Forelimb muscle (tissue), 1 donor: ENCODE measurements at places on chromosomes 1 and 21. TPM values are rescaled to one million over a fixed set of nuclear protein-coding genes. Genes with fewer than 3 reads are reported as not detected.
A peak's percentile ranks its signal among the peaks of the same experiment; 100 is the strongest.

- DNase-seq = no peak
Measured at GRCh38 chr1:172915271-172915670, 135.5 kb downstream of the TNFSF18 start.

- no peak for DNase-seq
Measured at GRCh38 chr1:18480315-18481189, at the start of gene KLHDC7A. KLHDC7A (plus strand) TSS chr1:18480930; CDS start chr1:18480982, 52 bp downstream.

DNA sequence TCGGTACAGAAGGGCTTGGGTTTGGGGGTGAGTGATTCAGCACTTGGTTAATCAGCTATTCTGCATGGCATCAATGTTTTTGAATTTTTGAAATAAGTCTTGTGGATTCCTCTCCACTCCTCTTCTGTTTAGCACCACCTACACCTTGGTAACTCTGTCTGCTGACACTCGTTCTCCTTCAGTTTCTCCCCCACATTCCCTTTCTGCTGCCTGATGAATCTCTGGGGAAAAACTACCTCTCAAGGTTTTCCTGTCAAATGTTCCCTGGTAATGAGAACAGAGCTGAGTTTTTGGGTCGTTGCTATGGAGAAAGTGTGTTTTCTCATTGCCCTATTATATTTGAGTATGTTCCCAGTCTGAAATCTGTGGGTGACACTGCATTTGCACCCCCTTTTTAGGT lies 108.2 kb downstream of the GABPA start:
- no peak for DNase-seq

- no peak for DNase-seq
Measured at GRCh38 chr1:5780324-5780716, 211.9 kb downstream of the NPHP4 start.

DNA sequence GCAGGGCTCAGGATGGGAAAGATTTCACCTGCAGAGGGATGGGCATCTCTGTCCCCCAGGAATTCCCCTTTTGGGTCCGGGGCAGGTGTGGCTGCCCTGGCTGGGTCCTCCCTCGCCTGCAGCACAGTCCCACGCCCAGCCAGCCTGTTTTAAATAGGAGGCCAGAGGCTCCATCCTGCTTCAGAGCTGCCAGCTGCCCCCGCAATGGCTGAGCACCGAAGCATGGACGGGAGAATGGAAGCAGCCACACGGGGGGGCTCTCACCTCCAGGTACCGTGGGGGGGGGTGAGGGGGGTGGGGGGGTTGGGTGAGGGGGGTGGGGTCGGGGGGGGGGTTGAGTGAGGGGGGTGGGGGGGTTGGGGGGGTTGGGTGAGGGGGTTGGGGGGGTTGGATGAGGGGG lies 3.6 kb downstream of the SCNN1D start:
- DNase-seq = no peak

- no peak for DNase-seq
Measured at GRCh38 chr1:9093091-9093490, 23.7 kb upstream of the SLC2A5 start.

GRCh38 chr1:64487061-64487460 lies 17.1 kb downstream of the CACHD1 start:
- no peak for DNase-seq

- DNase-seq = no peak
Measured at GRCh38 chr1:157363660-157364140, 188.6 kb downstream of the FCRL5 start.

GRCh38 chr1:8481650-8482380 lies 163.9 kb downstream of the SLC45A1 start:
- no peak for DNase-seq

DNA sequence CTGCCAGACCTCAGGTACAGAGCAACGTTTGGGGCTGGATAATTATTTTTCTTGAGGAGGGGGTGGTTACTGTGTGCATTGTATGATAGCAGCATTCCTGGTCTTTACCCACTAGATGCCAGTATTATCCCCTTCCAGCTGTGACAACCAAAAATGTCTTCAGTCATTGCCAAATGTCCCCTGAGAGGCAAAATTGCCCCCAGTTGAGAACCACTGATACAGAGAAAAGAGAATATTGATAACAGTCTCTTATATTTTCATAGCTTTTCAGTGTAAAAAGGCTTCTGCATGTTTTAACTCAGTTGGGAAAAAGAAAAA lies 51.8 kb upstream of the SYT14 start:
- no peak for DNase-seq

GRCh38 chr1:93847811-93848288 lies 31.2 kb downstream of the DNTTIP2 start:
- peak; percentile 20 for DNase-seq

GRCh38 chr1:6001992-6002576 lies 9.9 kb upstream of the NPHP4 start:
- DNase-seq = no peak

GRCh38 chr1:189851806-189852367 lies 625.8 kb downstream of the BRINP3 start:
- no peak for DNase-seq

- DNase-seq = no peak
Measured at GRCh38 chr1:223609977-223610376, 55.5 kb downstream of the CAPN8 start.

DNA sequence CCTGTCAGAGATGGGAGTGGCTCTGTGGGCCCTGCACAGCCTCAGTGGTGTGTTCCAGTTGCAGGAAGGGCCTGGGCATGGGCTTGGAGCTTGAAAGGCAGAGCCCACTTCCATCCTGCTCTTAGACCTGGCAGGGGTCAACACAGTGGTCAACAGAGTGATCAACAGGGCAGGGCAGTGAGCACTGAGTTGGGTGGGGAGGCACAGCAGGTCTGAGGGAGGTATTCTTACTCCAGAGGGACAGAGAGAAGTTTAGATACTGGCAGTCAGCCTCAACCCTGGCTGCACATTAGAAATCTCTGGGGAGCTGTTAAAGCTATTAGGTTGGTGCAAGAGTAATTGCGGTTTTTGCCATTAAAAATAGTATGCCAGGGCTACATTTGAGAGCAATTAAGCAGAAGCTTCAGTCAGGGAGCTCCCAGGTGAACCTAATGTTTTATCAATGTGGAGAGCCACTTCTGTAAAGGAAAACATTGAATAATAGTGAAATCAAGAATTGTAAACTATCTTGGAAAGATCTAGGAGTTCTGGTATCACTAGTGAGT lies 37.7 kb downstream of the SH3BGR start:
- no peak for DNase-seq

- no peak for DNase-seq
Measured at GRCh38 chr1:111320066-111320879, 29.6 kb downstream of the CHIA start.

GRCh38 chr1:16451841-16452528 lies 11.5 kb downstream of the NECAP2 start:
- DNase-seq = no peak

GRCh38 chr21:35838987-35839763 lies 221.2 kb downstream of the SETD4 start:
- DNase-seq = no peak

DNA sequence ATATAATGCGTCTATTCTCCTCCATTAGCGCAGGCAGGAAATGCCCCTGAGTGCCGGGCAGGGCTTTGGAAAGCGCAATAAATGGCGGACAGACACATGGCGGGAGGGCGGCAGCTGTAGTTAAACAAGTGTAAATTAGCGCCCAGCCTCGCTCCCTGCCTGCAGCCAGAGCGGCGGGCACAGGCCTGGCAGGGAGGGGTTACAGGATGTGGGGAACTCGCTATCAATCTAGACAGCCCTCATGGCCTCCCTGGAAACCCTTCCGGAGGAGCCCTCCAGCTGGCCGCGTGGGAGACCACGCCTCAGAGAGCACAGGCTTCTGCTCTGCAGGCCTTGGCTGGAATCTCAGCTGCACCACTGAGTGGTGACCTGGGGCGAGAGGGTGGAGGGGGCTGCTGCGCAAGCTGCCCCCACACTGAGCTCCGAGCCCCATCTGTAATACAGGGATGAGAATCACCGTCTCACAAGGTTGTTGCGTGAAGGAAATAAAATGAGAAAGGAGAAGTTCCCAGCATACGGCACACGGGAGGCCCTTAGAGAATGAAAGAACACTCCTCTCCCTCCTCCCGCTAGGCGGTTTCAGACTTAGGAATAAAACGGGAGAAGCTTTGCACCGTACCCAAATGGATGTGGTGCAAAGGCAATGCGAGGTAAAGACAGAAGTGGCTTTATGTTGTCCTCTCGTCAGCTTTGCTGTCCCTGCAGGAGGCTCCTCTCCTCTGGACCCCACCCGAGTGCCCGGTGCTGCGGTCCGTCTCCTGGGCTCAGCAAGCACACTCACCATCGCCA lies 167.2 kb upstream of the POU3F1 start:
- DNase-seq = no peak

The PEAR1 gene
- 21.1 TPM for polyA plus RNA-seq

The GFI1 gene
- 0.20 TPM for polyA plus RNA-seq

The CCDC185 gene
- not detected for polyA plus RNA-seq

The ERICH3 gene
- polyA plus RNA-seq = not detected

The GUCA2A gene
- polyA plus RNA-seq = not detected

The KPRP gene
- not detected for polyA plus RNA-seq

The LRRC53 gene
- polyA plus RNA-seq = not detected
